Stimulated activated CD4-positive, alpha-beta T cell treated with anti-CD3 and anti-CD28 coated beads, Interleukin-1b, Interleukin-23, amount 100 ng/mL, for 1 hour (primary cell): ENCODE measurements at places on chromosomes 5 and 9.

DNA sequence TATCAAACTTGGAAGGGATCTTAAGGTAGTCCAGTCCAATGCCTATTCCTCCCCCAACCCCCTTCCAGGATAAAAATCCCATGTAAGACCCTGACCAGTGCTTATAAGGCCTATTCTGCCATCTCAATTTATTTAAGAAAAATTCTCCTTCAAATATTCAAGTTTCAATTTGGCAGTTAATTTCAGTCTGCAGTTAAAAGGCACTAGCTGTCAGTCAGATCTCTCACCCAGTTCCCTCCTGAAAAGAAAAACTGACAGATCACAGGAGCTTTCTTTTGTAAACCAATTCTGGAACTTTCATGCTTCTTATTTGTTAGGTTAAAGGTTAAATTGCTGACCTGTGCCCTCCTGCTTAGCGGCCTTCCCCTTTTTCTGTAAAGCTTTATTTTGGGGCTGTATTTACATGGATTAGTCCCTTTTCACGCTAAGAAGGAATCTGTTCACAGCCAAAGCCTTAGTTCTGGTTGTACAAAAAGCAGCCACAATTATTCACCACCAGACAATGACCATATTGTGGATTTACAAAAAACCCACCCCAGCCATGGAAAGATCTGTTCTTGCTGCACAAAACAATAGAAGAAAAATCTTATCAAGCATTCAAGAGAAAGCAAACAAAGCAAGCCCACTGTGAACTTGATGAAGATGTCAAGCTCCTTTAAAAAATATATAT, 68.7 kb downstream of the DENND1A start:
- DNase-seq = no peak

- no peak for DNase-seq
Measured at GRCh38 chr9:86262492-86262891, 3.0 kb upstream of the C9orf153 start.

- DNase-seq = no peak
Measured at GRCh38 chr9:114126247-114127060, 27.4 kb upstream of the KIF12 start.

DNA sequence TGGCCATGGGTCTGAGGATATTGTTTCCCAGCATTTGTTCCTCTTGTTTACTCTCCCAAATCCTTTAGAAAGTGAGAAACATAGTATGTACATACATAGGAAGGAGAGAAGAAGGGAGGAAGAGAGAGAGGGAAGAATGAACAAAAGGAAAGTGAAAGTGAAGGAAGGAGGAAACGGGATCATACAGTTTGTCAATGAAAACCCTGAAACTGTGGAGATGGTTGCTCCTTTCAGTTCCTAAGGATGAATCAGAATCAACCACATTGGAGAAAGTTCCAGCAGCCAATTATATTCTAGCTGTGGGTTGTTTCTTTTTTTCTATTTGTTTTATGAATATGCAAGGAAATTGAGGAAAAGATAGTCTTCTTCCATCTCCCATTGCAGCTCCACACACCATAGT, 396.5 kb downstream of the MLLT3 start:
- DNase-seq = no peak

- no peak for DNase-seq
Measured at GRCh38 chr5:751496-751895, 33.0 kb downstream of the ZDHHC11B start.
